Bone marrow (tissue), 2 donors: ENCODE measurements at places on chromosomes 1 and 21.

- DNase-seq = no peak
Measured at GRCh38 chr1:60847855-60848582, 234.3 kb upstream of the NFIA start.

DNA sequence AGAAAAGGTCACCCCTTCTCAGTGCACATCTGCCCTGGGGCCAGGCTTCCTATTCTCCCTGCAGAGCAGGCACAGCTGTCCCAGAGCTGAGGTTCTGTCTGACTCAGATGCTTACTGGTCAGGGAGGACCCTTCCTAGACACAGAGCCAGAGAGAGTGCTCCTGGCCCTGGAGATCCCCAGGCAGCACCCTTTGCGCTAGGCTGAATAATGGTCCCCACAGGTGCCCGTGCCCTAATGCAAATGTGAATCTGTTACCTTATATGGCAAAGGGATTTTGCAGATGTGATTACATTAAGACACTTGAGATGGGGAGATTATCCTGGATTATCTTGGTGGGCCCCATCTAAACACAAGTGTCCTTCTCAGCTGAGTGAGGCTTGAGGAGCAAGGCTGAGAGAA is 2.6 kb upstream of the TNNI1 start:
- DNase-seq = no peak

DNA sequence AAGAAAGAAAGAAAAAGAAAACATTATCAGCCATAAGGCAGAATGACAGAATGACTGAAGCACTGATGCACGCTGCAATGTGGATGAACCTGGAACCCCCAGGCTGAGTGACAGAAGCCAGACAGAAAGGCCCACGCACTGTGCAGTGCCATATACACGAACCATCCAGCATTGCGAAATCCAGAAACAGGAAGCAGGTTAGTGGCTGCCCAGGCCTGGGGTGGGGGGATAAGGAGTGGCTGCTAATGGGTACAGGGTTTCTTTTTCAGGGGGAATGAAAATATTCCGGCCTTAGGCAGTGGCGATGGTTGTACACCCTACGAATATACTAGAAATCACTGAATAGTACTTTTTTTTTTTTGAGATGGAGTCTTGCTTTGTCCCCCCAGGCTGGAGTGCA is 57.0 kb downstream of the CHD5 start:
- no peak for DNase-seq

DNA sequence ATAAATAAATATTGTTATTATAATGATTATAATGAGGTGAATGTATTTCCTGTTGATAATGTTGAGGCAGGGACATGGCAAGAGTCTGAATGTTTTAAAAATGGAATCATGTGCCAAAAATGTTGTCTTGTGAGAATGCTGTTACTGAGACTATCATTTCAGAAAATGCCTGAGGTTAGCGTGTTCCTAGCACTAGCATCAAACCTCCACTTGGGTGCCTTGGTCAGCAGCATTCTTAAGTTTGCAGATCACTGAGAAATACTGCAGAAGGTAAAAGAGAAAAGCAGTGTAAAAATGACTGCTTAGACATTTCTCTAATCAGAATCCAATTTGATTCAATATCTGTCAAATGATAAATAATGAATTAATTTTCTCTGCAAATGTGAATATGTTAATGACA is 50.8 kb downstream of the OLFM3 start:
- DNase-seq = no peak

GRCh38 chr21:27772816-27773215 is 805.9 kb upstream of the ADAMTS5 start:
- no peak for DNase-seq

- no peak for DNase-seq
Measured at GRCh38 chr1:223486932-223487886, 94.0 kb downstream of the CCDC185 start.
